ENCODE measurements at places on chromosomes 4 and X.

- no peak for DNase-seq
Measured at GRCh38 chr4:105543881-105544280, 8.5 kb upstream of the ARHGEF38 start.

DNA sequence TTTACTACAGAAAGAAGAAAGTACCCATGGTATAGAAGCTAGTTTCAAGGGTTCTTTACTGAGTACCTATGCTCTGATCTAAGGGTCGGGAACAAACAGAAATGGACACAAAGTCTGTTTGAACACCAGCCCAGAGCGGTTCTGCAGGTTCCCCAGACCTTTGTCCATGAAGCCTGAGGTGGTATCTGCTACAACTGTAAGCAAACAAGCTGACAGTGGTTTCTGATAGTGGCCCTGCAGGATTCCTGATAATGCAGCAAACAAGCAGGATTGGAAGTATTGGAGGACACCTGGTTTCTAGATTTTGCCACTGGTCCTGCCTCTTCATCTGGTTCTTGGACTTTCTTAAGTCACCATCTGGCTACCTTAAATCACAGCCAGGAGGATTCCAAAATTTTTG, 23.7 kb downstream of the SMPX start:
- no peak for DNase-seq

DNA sequence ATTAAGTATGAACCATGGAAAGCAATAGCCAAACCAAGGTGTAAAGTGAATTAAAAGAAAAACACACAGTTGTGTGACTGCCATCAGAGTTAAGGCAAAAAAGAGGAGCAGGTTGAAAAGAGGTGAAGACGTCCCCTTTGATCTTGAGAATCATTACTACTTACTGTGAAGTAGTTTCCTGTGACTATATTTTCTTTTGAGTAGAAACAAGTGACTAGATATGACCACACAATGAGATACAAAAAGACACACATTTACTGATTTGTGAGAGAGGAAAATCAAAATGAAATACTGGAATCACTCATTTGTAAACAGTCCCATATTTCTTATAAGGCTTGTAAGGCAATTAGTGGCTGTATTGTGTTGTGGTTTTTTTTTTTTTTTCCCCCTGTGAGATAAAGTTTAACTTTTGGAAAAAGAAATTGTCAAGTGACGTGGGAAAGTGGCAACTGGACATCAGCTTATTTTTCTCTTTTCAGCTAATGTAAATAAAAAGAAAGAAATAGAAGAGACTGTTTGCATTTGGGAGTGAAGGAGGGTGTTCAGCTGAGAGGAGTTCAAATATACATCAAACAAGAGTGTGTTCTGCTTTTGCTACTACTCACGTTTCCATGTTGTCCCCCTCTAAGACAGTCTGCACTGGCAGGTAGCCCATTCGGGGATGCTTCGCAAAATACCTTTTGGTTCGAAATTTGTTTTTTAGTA, 106.4 kb upstream of the FTHL17 start:
- no peak for DNase-seq

- DNase-seq, result no peak
Measured at GRCh38 chr4:168319486-168320019, 1.0 kb upstream of the DDX60 start.

DNA sequence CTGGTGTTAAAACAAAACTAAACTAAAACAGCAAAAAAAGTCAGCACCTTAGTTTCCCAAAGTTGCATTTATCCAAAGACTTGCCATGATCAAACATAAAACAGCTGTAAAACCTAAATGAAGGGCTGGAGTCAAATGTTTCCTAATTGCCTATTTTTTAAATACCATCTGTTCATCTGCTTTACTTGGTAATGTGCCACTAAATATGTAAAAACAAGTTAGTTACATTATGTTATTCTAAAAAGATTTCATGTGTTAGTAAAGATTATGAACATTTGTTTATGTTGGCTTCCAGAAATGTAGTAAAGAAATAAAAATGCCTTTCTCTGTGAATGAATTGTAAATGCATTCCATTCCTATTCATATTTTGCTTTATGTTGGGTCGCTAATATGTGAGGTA, 977.8 kb downstream of the FSTL5 start:
- no peak for DNase-seq

GRCh38 chrX:68461093-68461492, 27.8 kb upstream of the OPHN1 start:
- no peak for DNase-seq

DNA sequence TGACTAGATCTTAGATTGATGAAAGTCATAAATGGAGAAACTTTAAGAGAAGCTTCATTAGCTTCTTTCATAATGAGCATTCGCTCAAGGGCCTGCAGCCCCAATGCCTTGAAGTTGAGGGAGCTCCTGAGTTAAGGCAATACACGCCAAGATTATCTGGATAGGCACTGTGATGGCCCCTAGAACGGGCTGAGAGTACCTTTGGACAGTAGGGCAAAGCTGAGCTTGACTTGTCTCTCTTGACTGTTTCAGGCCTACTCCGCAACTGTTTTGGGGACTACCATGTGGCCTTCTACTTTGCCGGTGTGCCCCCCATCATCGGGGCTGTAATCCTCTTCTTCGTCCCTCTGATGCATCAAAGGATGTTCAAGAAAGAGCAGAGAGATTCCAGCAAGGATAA, 83.3 kb downstream of the RLIM start:
- no peak for DNase-seq

GRCh38 chrX:16712548-16713155, at the start of gene CTPS2:
Gene CTPS2 (minus strand): TSS chrX:16712669. CDS start chrX:16702902, 9,767 bp downstream.
- DNase-seq, result no peak
